ENCODE measurements at places on chromosomes 12 and 14.
A peak's percentile ranks its signal among the peaks of the same experiment; 100 is the strongest.

- no peak for DNase-seq
These were observed 64.2 kb upstream of the OVCH1 start for GRCh38 chr12:29561664-29562071.

GRCh38 chr14:64721391-64721791, 17.2 kb downstream of the PLEKHG3 start:
- DNase-seq: no peak

DNA sequence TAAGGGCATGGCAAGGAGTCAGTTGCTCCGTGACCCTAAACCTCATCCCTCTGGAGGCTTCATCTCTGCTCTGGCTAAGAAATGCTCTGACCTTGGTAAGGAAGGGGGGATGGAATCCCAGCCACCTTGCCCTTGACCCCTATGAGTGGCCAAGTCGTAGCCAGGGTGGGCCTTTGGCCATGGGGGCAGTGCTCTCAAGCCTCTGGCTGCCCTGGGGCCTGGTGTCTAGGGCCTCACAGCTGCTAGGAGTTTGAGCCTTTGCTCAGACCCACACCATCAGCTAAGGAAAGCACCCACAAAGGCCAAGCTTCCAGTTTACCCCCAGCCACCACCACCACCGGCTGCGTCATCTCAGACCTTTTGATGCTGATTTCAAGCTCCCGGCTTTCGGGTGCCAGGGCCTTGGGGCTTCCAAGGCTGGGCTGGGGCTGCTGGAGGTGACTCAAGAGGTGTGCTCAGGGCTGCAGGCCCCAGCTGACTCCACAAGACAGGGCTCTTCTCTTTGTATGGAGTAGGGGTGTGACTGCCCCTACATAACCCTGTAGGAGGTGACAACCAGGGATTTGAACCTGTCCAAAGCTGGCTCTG, 3.7 kb downstream of the ASB2 start:
- DNase-seq: no peak

GRCh38 chr14:93458234-93458633, 27.5 kb downstream of the UNC79 start:
- no peak for DNase-seq

GRCh38 chr14:100623961-100624360, 36.7 kb upstream of the BEGAIN start:
- DNase-seq: no peak

- no peak for DNase-seq
These were observed 83.1 kb downstream of the KICS2 start for GRCh38 chr12:64139021-64139420.

DNA sequence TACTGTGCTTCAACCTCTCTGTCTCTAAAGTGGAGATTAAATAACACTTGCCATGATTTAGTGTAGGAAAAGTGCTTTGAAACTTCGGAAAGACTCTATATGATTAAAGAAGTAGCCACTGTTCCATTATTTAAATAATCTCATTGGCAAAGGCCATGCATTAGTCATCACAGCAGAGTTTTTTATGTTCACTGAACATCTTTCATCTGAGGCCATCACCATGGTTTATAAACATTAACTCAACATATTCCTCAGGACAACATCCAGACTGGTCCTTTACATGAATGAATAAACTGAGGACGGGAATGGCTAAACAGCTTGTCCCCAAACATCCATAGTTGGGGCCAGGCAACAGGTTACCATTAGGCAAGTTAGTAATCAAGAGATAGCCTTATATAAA, 124.6 kb upstream of the FRMD6 start:
- DNase-seq: no peak

- no peak for DNase-seq
These were observed 3.3 kb upstream of the NUDT14 start for GRCh38 chr14:105184461-105184860.

DNA sequence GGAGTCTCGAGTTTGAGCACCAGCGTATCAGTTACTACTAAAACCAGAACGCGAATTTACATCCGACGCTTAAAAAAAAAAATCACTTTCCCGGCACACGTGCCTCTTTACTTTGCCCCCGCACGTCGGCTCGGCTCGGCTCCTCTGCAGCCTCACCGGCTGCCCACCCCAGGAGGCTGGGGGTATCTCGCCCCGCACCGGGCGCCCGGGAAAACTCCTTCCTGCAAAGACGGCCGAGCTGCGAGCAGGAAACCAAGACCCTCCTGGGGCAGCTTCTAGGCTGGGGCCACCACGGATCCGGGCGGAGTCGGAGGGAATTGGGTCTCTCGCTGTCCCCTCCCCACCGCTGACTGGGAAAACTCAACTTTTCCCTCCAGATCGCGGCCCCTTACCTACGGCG, 610 bp downstream of the VSIG10 start:
- DNase-seq: peak; percentile 84

- DNase-seq: no peak
These were observed 3.0 kb downstream of the NUAK1 start for GRCh38 chr12:106135781-106136180.

DNA sequence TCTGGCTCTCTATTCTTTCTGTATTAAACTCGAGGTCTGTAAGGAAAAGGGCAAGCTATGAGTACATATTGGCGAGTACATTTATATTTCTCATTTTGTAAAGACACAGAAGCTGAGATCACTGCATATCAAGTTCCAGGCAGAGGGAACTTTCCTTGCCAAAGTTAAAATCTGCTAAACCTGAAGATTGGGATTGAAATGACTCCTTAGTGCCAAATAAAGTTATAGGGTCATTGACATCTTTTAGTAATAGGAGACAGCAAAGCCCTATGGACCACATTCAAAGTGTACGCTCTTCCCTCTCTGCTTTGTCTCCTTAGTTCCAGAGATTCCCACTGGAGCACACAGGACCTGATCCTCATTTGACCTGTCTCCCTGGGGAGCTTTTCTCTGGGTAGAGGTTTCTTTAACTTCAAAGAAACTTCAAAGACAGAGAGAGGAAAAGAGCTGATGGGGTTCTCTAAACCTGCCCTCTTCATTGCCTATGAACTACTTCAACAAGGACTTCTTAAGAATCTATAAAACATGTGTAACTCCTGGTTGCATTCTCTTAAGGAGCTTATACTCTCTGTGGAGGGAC, 42.6 kb upstream of the PTPRR start:
- DNase-seq: no peak

GRCh38 chr12:122951406-122951805, 14.9 kb downstream of the ABCB9 start:
- no peak for DNase-seq

DNA sequence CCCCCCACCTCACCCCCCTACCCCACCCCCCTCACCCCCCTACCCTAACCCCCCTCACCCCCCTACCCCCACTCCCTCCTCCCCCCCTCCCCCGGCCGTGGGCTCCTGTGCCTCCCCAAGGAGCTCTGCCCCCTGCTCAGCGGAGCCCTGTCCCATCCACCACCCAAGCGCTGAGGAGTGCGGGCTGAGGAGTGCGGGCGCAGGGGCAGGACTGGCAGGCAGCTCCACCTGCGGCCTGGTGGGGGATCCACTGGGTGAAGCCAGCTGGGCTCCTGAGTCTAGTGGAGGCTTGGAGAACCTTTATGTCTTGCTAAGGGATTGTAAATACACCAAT, 2.3 kb upstream of the JPH4 start:
- DNase-seq: peak; percentile 46

DNA sequence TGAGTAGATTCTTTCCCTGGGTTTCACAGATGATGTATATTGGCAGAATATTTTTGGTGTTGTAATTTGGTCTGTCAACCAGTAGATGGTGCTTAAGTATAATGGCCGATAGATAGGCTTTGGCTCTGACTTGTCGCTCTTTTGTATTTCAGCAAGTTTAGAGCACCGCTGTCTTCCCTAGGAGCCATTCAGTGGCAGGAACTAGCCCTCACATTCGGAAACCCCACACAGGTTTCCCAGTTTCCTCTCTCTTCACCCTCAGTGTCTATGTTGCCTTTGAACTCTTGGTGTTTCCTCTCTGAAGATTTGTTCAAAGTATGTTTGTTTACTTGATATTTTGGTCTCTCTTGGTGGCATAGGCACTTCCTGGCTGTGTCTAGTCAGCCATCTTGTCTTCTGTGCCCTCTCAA, 102.2 kb downstream of the GPHN start:
- no peak for DNase-seq

DNA sequence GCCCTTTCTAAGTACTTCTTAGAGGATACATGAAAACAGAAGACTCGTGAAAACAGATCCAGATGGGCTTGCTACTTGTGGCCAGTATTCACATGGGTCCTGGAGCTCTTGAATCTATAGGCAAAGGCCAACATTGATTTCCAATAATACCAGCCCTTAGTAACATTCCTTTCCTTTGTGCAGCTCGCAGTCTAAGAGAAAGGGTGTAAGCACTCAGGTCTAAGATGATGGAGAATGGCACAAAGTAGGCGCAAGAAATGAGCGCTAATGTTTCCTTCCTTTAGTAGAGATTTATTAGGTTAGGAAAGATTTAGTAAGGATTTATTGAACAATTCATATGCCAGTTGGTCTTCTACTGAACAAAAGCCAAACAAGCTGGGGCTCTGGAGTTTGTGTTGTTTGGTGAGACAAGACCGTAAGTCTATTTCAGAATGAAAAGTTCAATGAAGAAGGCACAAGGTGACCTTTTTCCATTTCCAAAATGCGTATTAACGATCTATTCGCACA, 525 bp downstream of the RNU6-8 start:
- DNase-seq: no peak

DNA sequence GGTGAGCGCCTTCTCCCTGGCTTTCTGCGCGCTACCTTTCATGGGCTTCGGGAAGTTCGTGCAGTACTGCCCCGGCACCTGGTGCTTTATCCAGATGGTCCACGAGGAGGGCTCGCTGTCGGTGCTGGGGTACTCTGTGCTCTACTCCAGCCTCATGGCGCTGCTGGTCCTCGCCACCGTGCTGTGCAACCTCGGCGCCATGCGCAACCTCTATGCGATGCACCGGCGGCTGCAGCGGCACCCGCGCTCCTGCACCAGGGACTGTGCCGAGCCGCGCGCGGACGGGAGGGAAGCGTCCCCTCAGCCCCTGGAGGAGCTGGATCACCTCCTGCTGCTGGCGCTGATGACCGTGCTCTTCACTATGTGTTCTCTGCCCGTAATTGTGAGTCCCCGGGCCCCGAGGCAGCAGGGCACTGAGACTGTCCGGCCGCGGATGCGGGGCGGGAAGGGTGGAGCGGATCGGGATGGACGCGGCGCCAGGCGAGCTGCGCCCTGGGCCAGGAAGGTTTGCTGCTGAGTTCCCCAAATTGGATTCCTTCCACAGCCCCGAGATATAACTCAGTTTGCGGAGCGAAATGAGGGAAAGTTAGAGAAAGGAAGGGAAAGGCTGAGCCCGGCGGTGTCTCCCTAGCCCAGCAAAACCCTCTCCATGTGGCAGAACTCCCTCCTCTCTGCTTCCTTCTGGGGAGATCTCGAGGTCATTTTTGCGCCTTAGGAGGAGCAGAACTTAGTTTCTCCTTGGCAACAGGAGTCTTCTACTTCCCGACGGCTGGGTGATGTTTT, 972 bp downstream of the PTGDR start:
- peak; percentile 62 for DNase-seq

DNA sequence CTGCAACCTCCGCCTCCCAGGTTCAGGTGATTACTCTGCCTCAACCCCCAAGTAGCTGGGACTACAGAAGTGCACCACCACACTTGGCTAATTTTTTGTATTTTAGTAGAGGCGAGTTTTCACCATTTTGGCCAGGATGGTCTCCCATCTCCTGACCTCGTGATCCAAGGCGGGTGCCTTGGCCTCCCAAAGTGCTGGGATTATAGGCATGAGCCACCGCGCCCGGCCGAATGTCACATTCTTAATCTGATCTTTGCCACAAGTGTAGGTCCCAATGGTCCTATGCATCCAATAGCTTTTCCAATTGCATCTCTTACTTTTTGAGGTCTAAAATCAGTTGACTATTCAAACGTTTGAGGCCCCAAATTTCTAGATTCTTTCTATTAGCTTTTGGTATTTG, 676.0 kb downstream of the SLC16A7 start:
- DNase-seq: no peak

DNA sequence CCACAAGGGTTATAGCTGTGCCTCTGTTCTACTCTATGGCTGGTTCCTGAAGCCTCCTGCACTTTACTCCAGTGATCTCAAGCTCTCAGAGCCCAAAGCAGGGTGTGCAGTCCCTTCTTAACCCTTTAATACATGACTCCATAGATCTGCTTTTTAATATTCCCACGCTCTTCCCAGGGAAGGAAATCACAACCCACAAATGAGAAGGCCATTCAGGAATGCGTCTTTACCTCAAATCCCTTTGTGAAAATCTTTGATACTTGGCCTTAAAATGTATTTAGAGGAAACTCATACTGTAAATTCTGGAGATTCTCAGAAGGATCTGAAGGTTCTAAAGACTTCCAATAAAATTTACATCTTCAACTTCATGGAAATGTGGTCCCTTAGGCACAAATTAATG, 17.0 kb downstream of the NID2 start:
- DNase-seq: no peak

GRCh38 chr14:69325646-69326265, 65.8 kb downstream of the GALNT16 start:
- no peak for DNase-seq

DNA sequence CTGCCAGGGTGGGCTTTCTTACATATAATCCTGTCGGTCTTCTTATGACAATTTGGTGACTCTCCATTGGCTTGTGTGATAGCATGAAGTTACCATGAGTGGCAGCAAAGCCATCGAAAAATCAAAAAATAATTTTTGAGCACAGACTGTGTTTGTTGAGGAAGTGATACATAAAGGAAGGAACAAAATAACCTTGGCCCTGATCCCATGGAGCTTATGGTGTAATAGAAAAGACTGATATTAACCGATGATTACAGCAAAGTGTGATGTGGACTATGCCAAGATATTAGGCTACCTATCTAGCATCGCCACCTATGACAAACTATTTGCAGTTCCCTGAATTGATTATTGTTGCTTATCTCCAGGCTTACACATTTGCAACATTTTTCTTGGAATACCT, 383.2 kb downstream of the AEBP2 start:
- no peak for DNase-seq

DNA sequence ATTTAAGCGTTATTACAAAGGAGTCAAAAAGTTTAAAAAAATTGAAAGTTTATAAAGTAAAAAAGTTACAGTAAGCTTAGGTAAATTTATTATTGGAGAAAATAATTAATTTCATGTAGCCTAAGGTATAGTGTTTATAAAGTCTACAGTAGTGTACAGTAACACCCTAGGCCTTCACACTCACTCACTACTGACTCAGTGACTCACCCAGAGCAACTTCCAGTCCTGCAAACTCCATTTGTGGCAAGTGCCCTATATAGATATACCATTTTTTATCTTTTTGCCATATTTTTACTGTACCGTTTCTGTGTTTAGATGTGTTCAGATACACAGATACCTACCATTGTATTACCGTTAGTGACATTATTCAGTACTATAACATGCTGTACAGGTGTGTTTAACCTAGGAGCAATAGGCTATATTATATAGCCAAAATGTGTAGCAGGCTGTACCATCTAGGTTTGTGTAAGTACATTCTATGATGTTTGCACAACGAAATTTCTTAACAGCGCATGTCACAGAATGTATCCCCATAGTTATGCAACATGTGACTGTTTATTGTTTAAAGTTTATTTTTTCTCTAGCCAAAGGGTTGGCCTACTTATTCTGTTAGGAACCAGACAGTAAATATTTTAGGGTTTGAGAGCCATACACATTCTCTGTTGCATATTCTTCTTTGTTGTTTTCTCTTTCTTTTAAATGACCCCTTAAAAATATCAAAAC, 155.5 kb downstream of the PCNX1 start:
- DNase-seq: no peak

GRCh38 chr12:53383258-53383657, 3.3 kb downstream of the SP1 start:
- no peak for DNase-seq
